ENCODE measurements at places on chromosomes 16 and 17.
A peak's percentile ranks its signal among the peaks of the same experiment; 100 is the strongest.

DNA sequence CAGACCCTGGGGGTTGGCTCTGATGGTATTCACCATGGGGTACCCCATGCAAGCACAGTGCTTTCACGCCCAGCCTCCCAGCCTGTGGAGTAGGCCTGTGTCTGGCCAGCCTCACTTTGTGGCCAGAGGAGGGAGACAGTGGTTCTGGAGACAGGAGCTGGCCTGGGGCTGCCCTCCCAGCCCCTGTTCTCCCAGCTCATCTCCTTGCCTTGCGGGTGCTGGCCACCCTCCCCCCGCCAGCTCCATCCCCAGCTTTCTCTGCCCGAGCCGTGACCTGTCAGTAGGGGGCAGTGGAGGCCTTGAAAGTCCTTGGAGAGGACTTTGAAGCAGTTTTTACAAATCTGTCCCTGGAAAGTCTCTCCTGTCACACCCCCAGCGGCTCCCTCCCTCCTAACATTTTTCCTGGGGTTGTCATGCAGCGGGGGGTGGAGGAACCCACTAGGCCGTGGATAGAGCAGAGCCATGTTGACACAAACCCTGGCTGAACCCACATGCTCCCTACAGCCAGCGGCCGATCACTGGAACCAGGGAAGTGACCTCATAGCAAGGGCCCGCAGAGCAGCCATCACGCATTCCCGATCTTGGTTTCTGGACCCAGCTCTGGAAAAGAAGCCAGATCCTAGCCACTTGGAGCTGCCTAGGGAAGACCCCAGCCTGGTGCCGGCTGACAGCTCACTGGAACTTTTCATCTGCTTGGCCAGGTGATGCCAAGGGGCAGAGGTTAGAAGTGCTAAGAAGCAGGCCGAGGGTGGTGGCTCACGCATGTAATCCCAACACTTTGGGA, 289.4 kb downstream of the SEC14L1 start:
- peak; percentile 74 for DNase-seq

DNA sequence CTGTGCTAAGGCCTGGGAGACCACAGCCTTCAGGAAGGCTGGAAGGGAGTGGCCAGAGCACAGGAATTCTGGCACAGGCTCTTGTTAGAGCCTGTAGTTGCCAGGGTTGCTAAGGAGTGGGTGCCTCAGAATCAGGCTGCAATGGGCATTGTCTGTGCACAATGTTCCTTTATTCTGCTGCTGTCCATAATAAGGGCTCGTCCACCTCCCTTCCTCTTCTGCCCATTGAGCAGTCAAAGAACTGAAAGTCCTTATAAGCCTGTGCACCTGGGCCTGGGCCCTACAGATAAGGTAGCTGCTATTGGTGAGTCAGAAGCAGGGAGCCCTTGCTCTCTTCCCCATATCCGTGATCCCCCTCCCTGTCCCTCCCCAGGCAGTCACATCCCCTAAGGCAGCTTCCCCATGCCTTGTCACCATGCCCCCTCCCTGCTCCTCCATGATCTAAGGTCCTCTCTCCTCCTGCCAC, 5.4 kb upstream of the CNGB1 start:
- DNase-seq, result no peak

GRCh38 chr16:96935-97381, 18.9 kb downstream of the MPG start:
- DNase-seq, result peak; percentile 84

DNA sequence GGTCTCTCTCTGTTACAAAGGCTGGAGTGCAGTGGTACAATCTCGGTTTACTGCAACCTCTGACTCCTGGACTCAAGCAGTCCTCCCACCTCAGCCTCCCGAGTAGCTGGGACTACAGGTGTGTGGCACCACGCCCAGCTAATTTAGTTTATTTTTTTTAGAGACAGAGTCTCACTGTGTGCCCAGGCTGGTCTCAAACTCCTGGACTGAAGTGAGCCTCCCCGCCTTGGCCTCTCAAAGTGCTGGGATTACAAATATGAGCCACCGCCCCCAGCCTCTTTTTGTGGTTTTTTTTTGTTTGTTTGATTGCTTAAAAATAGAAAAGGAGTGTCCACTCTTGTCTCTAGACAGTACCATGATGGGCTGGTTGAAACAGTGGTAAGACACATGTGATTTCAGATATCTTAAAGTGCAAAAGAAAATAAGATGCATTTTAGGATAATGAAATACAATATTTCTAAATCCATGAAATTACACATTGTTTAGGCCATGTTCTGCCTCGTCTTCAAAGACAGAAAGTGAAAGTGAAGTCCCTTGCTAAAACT, 27.4 kb downstream of the KIAA0513 start:
- no peak for DNase-seq

DNA sequence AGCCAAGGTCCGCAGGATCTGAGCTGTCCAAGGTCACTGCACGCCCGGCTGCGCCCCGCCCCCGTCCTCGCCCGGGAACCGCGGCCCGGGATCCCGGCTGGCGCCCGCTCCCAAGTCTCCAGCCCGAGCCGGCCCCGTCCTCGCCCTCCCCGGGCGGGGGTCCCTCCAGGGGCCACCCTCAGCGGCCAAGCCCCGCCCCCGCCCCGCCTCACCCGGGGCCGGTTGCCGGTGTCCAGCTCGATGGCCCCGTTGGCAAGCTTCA, 216 bp downstream of the VPS9D1 start:
- no peak for DNase-seq

DNA sequence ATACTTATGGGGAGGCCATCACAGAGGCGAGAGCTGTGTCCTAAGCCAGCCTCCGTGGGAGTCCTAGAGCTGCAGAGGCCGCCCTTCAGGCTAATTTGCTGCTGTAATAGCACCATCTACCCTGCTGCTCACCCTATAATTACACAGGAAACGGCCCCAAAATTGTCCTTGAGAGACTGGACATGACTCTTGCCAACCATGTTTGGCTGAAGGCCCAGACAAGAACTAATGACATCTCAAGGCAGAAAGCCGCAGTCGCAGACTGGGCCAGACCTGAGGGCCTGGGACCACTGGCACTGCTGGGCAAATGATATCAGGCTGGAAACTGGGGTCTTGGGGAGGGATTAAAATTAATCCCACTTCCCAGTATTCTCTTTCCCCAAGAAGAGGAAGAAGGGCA, 24.1 kb downstream of the PSMD7 start:
- no peak for DNase-seq

DNA sequence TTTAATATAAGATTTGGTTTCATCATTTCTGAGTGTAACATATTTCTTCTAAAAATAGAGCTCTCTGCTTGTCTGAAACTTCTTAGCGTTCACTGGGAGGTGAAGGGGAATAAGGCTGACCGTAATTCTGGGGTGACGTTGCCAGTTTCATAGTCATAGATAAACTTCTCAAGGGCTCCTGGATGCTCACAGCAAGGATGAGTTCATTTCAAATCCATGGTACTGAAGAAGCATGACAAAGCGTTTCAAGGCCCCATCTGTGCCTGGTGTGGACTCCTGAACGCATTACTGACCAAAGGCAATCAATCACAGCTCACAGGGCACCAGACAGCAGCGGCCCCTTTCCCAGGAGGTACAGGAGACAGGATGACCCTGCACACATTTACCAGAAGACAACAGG, 12.0 kb upstream of the EVPL start:
- no peak for DNase-seq

- no peak for DNase-seq
These were observed 2.3 kb downstream of the SLC5A11 start for GRCh38 chr16:24848065-24848464.

- DNase-seq, result no peak
These were observed 15.7 kb downstream of the HYDIN start for GRCh38 chr16:71214746-71215381.

DNA sequence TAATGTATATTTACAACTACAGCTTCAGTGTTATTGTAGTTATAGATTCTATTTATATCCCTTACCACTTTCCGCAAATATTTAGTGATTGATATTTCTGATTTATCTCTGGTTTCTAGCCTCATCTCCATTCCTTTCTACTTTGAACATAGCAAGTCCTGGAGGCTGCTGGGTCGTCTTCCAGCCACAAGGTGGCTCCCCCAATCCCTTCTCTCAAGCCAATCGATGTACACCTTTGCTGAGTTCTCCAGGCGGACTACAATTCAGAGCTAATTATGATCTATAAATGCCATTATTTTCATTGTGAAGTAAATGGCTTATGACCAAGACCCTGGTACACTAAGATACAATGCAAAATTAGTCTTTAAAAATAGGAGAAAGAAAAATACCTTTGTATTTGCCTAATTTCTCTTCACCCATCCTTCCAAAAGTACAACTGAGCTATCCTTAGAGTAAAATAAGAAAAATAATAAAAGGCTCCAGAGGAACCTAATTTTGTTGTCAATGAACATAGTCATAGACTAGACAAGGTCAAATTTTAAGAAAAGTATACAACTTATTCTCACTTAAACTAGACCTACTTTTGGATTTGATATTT, 122.1 kb downstream of the SKAP1 start:
- DNase-seq, result peak; percentile 9

GRCh38 chr17:7755095-7755890, 37.7 kb downstream of the DNAH2 start:
- no peak for DNase-seq

GRCh38 chr16:12390644-12391043, 413.0 kb downstream of the CPPED1 start:
- no peak for DNase-seq

DNA sequence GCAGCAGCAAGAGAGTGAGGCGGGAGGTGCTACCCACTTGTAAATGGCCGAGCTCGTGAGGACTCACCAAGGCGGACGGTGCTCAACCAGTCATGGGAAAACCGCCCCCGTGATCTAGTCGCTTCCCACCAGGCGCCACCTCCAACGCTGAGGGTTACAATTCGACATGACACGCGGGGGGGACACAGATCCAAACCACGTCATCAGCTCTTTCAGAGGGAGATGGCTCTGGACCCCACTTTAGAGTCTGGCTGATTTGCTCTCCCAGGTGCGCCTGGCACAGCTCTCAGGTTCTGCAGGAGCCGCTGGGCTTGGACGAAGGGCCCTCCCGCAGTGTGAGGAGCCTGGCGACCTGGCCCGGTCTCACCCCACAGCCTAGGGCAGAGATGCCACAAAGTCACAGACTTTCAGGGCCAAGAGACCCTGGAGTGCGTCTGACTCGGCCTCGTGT, 21.1 kb upstream of the DOC2B start:
- no peak for DNase-seq

GRCh38 chr16:72987480-72987901, 60.4 kb downstream of the ZFHX3 start:
- no peak for DNase-seq

DNA sequence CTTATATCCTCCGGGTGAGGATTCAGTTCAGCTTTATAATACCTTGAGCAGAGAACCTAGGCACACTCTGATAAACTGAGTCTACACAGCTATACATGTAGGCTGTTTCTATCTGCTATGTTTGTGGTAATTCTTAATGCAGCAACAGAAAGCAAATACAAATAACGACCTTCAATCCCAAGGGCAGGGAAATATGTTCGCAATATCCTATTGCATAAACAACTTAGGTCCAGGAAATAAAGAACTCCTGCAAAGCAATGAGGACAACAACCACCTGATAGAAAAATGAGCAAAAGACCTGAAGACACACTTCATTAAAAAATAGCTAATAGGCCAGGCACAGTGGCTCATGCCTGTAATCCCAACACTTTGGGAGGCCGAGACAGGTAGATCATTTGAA, 213.3 kb downstream of the CPPED1 start:
- DNase-seq, result no peak

DNA sequence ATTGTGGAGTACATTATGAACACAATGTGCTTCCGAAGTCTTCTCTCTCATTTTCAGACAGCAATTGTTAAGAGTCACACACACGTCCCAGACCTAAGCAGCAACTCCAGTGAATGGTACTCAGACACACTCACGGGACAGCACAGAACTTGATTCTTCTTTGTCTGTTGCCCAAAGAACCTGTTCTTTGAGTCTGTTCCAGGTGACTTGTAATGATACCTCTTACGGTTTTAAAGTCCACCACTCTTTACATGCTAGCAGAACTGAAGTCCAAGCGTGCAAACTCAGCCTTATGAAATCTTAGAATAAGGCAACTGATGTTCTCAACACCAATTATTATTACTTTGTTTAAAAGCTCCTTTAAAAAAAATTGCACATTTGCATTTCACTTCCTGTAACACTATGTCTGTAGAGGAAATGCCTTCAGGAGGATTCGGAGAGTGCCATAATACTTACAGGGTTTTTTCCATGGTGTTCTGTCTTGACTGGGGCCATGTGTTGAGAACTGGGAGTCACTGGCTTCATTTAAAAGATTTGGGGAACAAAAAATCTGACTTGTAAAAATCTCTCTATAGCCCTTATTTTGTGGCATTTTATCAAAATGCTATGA, 48.1 kb downstream of the MARF1 start:
- DNase-seq, result no peak

GRCh38 chr16:3748307-3748706, 31.0 kb upstream of the TRAP1 start:
- no peak for DNase-seq

DNA sequence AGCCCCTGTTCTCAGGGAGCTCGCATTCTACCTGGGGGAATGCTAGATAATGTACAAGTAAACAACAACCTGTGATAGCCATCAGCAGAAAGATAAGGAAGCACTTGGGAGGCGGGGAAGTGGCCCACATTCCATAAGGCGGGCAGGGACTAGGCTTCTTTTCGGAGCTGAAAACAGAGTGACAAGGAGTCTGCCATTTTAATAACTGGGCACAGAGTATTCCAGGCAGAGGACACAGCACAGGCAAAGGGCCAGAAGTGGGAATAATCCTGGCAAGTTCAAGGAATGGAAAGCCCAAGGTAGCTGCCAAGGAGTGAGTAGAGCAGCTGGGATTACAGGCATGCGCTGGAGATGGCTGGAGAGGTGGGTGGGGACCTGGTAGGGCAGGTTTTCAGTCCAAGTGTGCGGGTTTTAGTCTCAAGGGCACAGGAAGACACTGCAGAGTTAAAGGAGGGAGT, 24.3 kb downstream of the USP43 start:
- no peak for DNase-seq

DNA sequence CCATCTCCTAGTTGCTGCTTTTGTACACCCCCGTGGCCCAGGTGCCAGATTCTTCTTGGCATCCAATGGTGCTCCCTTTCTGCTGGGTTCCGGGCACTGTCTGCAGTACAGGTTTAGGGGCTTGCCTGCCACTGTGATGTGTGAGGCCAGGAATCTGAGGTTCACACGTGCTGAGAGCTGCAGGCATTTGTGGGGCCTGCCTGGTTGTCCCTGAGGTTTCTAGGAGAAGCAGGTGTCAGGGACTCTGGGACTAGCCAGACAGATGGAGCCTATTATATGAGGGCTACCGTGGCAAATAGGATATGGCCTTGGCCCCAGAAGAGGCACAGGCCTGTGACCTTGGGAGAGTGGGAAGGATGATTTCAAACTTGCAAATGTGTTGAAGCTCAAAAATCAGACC, 29.3 kb downstream of the NDEL1 start:
- DNase-seq, result no peak

DNA sequence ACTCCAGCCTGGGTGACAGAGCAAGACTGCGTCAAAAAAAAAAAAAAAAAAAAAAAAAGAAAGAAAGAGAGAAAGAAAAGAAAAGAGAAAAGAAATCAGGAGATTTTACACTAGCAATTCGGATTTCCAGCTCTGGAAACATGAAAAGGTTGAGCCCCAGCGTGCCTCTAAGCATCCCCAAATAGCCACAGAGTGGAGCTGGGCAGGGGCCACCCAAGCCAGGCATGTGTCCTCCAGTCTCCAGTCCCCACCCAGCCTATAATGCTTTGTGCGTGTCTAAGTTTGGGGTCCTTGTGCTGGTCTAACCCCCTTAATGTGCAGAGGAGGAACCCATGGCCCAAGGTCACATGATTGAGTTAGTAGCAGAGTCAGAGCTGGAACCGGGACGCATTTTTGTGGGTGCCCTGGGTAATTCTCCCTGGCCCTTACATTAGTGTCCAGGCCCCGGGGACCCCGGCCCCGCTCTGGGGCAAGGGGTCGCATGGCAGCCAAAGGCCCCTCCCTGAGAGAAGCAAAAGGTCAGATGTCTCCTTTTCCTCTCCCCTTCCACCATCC, 19.9 kb downstream of the ADAM11 start:
- DNase-seq, result no peak

Data from stimulated activated CD8-positive, alpha-beta memory T cell treated with anti-CD3 and anti-CD28 coated beads, Interleukin-2, amount 100 ng/mL, for 48 hours (primary cell).